Stimulated activated CD4-positive, alpha-beta T cell treated with anti-CD3 and anti-CD28 coated beads, Interleukin-1b, Interleukin-23, amount 100 ng/mL, for 1 hour (primary cell): ENCODE measurements at places on chromosomes 1 and 21.

DNA sequence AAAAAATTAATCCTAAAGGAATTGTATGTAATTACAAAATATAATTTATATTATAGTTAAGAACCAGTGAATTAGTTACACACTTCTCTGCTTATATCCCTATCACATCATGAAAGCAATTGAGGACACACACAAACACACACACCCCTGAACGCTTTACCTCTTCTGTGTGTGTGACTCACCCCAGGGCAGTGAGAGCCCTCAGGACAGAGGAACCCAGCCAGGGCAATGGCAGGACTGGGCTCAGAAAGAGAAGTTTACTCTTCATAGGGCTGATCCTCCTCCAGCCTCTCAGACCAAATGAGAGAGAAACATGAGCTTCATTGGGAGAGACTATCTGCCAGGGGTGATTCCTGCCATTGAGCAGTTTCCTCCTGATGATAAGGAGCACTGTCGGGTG, 38.1 kb downstream of the SLC44A3 start:
- DNase-seq = no peak

DNA sequence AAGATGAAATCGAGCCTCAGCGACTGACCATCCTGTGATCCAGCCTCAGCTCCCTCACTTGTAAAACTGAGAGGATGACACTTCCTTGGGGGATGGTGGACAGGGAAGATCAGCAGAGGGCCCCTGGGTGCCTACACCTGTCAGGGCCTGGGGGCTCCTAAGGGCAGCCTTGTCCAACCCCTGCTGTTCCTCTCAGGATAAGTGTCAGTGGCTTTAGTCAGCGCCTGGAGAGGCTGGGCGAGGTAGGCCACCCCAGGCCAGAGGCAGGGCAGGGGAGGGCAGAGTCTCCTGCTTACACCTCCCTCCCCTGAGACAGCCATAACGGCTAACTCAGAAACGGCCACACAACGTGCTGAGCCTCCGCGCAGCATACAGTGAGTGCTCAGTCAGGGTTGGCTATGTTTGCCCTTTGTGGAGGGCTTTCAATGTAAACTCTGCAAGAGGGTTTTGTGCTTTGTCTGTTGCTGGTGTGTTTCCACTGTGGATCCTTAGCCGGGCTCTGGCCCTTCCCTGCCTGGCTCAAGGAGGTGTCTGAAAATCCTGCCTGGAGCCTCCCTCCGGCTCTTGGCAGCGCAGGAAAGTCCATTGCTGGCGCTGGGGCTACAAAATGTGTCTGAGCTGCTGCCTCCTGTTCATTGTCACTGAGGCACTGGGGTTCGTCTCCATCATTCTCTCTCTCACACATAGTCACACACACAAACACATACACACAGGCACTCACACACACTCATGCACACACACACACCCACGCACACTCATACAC, 588.4 kb downstream of the PTPRU start:
- DNase-seq = no peak

GRCh38 chr1:228089519-228090380, 7.2 kb downstream of the ARF1 start:
- no peak for DNase-seq

DNA sequence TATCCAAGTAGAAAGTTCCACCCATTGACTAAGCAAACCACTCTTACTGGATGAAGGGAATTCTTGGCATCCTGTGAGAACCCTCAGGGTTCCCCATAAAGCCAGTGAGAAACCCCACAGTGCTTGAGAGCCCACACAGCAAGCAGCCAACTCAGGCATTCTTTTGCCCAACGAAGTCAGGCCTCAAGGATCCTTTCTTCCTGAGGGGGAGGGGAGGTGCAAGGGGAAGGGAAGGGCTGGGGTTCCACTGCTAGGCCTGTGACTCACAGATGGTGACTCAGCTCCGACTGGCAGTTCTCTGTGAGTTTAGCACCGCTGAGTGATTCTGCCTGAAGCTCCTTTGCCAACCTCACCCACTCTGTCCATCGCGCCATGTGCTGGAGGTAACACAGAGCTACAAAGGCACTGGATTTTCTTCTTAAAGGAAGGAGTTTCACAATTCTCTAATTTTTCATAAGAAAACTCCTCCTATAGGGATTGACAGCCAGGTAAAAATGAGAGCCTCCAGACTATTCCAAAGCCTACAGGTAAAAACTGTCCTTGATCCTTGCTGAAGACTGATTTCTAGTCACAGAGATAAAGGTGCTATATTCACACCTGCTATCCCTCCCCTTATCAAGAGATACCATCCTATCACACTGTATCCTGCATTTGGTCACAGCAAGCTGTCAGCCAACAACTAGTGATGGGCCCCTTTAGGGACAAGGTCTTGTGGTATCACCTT, 4.8 kb downstream of the ENO1 start:
- peak; percentile 36 for DNase-seq

DNA sequence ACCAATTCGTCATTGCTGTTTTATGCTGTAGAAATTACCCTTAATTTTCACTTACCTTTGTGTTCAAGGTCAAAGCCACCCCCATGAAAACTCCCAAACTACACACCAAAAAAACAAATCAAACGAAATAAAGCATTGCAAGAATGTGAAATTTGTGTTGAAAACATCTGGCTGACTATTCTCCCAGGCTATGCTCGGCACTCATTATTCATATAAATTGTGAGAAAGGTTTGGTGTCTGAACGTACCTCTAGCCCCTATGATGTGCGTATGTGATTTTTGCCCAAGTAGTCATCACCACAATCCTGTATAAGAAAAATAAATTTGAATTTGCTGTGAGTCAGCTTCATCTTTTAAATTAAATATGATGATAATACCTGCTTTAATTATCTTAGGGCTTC, 34.9 kb downstream of the ADAMTS1 start:
- no peak for DNase-seq

DNA sequence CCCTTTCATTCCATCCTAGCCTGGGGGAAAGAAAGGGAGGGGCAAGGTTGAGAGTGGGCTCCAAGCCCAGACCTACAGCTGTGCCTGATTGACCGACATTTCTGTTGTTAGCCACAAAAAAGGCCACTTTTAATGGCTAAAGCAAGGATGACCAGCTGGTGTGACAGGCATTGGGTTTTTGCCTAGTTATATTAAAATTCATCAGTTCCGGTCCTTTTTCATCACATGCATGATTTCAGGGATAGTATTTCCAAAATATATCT, 192.3 kb downstream of the ZNF326 start:
- no peak for DNase-seq

- DNase-seq = no peak
These were observed 158.8 kb downstream of the C1orf21 start for GRCh38 chr1:184545601-184546000.

- DNase-seq = no peak
These were observed 28.6 kb downstream of the KIF26B start for GRCh38 chr1:245183429-245183828.
